ENCODE measurements at places on chromosomes 11 and 22.

DNA sequence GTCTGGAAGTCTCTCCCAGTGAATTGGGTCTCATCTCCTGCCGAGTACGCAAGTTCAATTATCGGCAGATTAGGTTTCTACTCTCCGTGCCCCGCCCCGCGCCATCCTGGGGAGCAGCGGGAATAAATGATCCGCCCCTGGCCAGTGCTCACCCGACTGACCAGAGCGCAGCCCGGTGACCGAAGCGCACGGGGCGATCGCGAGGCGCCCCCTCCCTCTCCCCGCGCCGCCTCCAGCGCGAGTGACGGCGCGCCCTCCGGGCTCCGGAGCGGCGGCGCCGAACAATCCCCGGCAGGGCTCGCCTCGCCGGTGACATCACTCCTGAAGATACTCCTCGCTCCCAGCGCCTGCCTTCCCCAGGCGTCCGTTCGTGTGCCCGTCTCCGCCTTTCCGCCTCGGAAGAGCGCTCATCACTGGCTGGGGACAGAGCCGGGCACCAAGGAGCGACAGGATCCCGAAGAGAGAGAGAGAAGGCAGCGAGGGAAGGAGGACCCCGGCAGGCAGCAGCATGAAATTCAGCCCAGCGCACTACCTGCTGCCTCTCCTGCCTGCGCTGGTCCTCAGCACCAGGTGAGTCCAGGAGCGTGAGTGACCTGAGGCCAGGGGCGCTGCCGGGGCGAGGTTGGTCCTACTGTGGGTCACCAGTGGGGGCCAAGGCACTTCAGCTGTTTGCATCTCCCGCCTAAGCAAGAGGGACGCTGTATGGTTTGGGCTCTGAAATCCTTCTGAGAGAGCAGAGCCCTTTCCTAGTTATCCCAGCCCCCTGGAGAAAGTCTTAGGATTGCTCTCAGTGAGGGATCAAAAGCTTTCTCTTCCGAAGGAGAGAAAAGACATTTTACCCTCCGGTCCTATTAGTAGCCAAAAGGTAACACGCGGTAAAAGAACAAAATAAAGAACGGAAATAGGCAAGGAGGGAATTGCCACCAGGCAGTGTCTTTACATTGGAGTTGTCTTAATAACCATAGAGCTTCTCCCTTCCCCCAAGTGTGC, at the start of gene LUZP2:
LUZP2 (plus strand) TSS at position 318 of the 990 bp plus-strand sequence.
- no peak for DNase-seq

GRCh38 chr11:120538707-120539106, 27.2 kb downstream of the GRIK4 start:
- no peak for DNase-seq

DNA sequence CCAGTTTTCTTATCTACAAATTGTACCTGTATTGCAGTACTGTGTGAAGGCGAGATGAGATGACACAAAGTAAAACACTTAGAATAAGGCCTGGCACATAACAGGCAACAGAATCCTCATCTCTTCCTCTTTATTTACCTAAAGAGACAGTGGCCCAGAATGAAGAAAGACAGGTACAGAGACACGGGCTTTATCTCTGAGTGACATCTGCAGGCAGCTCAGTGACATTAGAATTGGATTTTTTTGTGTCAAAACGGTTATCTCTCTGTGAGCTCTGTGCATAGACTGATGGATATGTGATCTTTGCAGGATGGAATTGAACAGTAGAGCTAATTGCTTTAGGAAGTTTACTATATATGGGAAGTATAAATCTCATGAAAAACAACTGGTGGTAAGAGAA, 36.2 kb upstream of the TRPC6 start:
- no peak for DNase-seq

GRCh38 chr11:117809236-117810055, 12.4 kb upstream of the DSCAML1 start:
- DNase-seq, result no peak

DNA sequence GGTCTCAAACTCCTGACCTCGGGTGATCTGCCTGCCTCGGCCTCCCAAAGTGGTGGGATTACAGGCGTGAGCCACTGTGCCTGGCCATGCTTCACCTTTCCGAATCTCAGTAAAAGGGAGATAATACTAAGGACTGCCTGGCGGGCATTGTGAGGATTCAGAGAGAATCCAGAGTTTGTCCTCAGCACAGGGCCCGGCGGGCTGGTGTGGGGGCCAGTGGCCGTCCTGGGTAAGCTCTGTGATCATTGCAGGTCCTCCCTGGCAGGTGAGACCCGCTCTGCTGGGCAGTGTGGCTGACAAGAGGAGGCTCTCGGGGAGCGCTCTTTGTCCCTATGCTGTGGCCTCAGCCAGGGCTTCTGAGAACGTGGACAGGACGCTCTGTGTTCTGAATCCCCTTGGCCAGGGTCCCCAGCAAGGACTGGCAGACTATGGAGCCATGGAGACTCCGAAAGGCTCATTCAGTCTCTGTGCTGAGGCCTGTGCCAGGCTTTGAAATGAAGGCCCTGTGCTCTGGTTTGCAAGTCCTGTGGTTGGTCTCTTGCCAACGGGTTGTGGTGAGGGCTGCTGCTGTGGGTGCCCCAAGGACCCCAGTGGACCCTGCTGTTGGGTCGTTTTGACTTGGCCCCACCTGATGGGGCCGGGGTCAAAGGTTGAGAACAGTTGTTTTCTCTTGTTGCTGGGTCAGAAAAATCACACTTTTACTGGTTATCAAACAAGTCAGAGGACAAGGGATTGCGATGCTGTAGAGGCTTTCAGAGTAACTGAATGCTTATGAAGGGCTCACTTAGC, 2.1 kb downstream of the TPCN2 start:
- DNase-seq, result no peak

DNA sequence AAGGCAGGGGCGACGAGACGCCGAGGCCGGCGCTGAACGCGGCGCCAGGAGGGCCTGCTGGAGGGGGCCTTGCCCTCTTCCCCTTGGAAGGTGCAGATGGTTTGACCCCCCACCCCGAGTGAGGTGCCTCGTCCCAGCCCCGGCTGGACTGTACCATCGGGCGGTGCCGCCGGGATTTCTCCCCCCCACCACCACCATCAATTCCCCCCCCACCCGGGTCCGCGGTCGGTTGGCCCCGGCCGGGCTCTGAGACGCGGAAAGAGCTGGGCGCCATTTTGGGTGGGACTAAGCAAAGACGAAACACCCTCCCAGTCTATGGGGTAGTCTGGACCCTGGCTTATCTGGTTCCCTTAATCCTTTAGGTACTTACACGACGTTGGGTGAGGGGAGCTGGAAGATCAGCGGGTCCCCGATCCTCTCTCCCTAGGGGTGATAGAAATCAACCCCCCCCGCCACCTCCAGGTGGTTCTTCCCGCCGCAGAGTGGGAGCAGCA, at the start of gene PRDM10:
PRDM10 (minus strand) TSS at position 484 of the 494 bp plus-strand sequence. CDS start 41,871 bp downstream, outside the sequence.
- DNase-seq, result peak; percentile 73

DNA sequence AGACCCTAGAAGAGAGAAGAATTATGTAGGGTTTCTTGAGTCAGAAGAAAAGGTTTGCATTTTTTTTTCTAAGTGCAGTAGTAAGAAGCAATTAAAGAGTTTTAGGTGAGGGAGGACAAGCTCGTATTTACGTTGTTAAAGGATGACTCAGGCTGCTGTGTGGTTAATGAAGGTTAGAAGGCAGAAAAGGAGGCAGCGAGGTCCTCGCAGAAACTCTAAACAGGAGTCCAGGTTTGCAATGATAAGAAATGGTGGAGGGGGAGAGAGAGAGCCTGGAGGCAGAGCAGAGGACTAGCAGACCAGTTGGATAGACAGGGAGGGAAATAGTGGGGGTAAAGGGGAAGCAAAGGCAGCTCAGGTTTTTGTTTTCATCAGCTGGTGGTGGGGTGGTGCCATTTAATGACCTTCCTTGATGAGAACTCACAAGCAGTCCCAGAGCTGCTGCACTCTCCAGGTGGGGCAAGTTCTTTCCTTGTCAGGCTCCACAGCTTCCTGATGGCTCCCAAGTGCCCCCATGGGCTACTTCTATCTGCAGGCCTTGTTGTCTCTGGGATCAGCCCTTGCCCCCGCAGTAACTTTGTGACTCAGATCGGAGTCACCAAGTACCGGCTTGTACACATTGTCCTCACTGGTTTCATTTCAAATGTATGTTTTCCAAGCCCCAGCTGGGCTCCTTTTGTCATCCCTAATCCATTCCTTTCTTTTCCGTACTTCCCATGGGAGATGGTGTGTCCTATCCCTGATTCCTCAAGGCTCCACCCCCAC, 8.3 kb upstream of the INSC start:
- no peak for DNase-seq

- no peak for DNase-seq
Observed at GRCh38 chr11:34206407-34207300, 101.2 kb downstream of the NAT10 start.

GRCh38 chr11:67364783-67365722, 8.3 kb downstream of the CLCF1 start:
- no peak for DNase-seq

Measured in esophagus squamous epithelium (tissue), 5 donors.